ENCODE measurements at places on chromosomes 3 and 15. TPM values are rescaled to one million over a fixed set of nuclear protein-coding genes. Genes with fewer than 3 reads are reported as not detected.
A peak's percentile ranks its signal among the peaks of the same experiment; 100 is the strongest.

DNA sequence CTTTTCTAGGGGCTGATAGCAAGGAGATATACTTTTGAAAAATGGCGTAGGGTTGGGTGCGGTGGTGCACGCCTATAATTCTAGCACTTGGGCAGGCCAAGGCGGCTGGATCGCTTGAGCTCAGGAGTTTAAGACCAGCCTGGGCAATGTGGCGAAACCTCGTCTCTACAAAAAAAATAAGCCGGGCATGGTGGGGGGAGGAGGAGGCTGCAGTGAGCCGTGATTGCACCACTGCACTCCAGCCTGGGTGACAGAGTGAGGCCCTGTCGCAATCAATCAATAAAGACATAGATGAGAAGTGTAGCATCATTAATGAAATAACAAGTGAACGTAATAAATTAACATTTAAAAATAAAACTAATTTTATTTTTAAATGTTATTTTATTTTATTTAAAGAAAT, 134.6 kb downstream of the SLCO3A1 start:
- no peak for DNase-seq

GRCh38 chr15:59950603-59951388, 53.3 kb upstream of the FOXB1 start:
- no peak for DNase-seq

DNA sequence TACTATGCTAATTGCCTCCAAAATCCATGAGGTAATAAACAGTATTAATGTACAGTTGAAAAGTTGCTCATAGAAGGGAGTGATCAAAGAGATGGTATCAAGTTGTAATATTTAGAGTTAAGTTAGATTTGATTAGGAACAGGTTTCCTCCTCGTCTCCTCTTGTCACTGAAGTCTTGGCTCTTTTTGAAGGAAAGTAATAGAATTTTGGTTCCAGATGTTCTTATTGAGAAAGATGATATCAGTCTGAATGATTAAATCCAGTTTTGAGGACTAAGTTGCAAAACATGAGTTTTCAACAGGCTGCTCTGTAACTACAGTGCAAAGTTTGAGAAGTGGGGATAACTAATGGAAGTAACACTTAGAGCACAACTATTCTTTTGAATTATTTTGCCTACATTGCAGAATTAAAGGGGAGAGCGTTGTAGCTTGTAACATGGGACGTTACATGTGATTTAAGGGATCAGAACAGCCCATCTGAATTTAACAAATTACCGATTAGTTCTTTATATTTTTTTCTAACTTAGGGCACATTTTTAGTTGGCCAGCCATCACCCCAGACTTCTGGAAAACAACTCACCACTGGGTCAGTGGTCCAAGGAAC, 48.3 kb downstream of the MAP6D1 start:
- DNase-seq: no peak

GRCh38 chr15:68354268-68354667, 76.7 kb downstream of the FEM1B start:
- DNase-seq: no peak

DNA sequence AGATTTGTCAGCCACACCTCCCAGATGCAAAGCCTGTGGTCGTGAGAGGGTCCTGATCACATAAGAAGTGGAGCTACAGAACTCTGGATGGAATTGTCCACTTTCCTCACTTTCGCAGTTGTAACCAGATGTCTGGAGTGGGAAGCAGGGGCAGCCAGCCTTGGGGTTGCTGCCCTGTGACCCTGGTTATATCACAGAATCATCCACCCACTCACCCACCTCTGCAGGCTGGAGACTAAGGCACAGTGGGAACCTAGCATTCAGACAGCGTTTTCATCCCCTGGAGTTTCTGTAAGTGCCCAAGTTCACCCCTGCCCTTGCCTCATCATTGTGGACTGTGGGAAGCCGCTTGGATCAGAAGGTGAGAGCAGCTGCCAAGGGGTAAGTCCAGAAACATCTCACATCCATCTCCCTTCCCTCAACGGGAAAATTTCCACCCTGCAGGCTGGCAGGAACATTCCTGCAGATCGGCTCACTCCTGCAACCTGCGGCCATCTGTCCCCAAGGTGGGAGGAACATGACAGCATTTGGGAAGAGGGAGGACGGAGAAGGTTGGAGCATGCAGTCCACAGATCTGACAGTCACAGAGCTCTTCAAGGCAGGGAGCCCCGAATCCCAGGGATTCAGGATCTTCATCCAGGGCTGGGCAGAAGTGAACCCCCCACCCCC, 2.9 kb upstream of the IQSEC1 start:
- no peak for DNase-seq

- no peak for DNase-seq
Observed at GRCh38 chr3:162534431-162534830, 1037.8 kb downstream of the OTOL1 start.

- DNase-seq: no peak
Observed at GRCh38 chr3:153171256-153171655, 9.2 kb downstream of the RAP2B start.

GRCh38 chr3:171833789-171834460, 9.2 kb upstream of the TMEM212 start:
- no peak for DNase-seq

GRCh38 chr3:185729337-185730055, 95.3 kb downstream of the IGF2BP2 start:
- no peak for DNase-seq

GRCh38 chr15:70251246-70251990, 153.7 kb upstream of the TLE3 start:
- DNase-seq: no peak

DNA sequence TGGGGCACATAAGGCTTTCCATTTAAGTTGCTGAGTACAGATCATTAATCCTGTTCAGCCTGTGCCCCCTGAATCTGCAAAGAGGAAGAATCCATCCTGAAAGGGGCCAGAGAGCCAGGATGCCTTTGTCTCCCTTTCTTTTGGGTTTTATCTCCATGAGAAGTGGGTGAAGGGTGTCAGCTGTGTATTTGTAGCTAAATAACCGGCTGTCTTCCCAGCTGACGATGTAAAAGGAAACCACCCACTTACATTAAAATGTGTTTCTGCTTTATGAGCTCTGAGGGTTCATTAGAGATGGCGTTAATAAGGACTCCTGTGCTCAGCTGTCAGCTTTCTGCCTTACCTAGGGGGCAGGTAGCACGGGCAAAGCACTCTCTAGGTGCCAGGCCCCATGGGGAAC, 83.4 kb downstream of the SLCO3A1 start:
- DNase-seq: no peak

DNA sequence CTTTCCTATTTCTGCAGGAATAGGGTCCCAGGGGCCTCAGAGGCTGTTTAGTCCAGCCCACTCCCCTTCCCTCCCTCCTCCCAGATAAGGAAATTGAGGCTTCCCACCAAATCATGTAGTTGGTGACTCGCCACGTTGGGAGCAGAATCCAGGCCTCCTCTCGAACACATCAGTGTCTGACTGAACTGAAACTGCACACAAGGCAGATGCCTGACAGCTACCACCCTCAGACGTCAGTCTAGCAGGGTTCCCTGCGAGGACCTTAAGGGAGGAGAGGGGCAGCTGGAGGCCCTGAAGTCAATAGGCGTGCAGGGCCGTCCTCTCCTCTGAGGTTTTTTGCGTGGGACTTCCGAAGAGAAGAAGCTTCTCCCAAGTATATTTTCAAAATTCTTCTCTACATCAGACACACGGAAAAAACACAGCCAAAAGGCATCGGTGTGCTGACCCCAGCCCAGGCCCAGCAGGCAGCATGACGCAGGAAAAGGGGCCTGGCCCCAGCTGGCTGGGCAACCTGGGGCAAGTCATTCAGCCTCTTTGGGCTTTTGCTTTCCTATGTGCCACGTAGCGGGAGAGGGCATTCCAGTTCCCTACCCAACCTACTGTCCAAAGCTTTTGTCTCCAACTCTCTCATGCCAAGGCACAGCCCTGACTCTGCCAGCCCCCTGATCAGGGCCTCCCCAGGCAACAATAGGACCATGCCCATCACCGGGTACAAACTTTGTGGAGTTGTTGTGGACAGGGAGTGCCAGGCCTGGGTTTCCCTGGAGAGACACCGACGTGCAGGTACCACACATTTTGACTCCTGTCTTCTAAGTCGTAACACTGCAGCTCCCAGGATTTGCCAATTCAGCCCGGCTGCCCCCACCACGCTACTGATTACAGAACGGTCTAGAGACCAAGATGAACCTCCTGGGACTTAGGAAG, 283.1 kb downstream of the XXYLT1 start:
- peak; percentile 37 for DNase-seq

DNA sequence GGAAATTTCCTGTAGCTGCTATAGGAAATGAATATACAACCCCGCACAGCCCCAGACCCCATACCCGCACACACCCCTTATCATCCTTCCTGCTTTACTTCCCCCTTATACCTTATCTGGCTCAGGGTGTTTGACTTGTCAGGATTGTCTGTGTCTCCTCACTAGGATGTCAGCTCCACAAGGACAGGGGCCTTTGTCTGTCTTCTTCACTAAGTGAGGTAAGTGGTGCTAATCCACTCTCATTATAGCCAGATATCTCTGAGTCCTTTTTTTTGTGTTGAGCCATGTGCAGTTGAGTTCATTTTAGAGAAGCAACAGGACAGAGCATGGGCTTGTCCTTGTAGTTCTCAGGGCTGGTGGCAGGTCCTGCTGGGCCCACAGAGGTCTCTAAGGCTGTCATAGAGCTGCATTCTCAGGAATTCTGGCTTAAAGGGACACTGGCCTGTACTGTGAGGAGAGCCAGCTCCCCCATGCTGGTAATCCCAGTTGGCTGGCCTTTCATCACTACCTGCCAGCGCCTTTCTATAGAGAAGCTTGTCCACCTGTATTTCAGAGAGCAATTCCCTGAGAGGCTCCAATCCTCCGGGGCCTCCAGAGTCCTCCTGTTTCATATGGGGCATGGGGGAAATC, 9.0 kb downstream of the KY start:
- DNase-seq: no peak

DNA sequence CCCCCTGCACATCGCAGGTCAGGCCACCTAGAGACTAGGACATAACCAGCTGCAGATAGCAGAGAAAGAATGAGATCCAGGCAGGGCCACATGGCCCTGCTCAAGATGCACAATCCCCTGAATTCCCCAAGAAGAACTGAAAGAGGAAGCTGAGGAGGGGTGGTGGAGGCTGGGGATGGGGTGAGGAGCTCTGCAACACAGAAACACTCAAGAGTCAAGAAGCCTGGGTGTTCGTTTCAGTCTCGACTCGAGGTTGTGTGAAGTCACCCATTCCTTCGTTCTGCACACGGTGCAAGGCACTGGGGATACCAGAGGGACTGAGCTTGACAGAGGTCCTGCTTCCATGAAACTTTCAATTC, 62.0 kb downstream of the TLE3 start:
- no peak for DNase-seq

GRCh38 chr3:143824735-143825385, 23.4 kb downstream of the SLC9A9 start:
- no peak for DNase-seq

DNA sequence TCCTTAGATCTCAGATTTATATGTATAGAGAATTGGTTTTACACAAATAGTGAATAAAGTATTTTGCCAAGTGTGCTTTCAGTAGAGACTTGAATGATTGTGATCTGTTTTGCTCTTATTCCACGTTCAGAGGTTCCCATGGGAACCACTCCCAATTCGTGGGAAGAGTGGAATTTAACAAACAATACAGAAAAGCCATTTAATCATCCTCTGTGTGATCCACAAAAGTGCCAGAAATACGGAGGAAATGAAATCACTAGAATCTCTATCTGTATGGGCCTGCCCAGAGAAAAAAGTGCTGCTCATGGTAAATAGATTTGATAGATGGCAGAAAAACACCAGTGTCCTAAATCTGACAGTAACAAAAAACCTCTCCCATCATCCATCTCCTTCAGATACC, 56.0 kb downstream of the CNTN4 start:
- no peak for DNase-seq

GRCh38 chr3:46356276-46356675, 2.4 kb downstream of the CCR2 start:
- DNase-seq: no peak

DNA sequence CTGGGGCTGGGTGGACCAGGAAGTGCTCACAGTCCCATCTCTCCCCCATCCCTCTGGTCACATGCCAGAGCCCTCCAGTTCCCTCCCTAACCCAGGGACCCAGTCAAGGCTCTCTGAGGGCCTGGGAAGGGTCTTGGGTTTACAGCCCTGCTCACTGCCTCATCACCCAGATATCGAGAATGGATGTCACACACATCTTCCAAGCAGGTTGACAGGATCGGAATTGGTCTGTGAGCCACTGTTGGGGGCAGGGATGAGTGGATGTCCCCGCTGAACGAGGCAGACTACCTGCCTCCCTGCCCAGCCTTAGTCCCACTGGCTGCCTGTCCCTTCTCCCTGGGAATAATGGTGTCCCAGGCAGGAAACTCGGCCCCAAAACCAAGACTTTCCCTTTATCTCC, 20.0 kb upstream of the GOLGA6C start:
- peak; percentile 31 for DNase-seq

GRCh38 chr3:42505128-42505848, 2.8 kb downstream of the VIPR1 start:
- peak; percentile 37 for DNase-seq

DNA sequence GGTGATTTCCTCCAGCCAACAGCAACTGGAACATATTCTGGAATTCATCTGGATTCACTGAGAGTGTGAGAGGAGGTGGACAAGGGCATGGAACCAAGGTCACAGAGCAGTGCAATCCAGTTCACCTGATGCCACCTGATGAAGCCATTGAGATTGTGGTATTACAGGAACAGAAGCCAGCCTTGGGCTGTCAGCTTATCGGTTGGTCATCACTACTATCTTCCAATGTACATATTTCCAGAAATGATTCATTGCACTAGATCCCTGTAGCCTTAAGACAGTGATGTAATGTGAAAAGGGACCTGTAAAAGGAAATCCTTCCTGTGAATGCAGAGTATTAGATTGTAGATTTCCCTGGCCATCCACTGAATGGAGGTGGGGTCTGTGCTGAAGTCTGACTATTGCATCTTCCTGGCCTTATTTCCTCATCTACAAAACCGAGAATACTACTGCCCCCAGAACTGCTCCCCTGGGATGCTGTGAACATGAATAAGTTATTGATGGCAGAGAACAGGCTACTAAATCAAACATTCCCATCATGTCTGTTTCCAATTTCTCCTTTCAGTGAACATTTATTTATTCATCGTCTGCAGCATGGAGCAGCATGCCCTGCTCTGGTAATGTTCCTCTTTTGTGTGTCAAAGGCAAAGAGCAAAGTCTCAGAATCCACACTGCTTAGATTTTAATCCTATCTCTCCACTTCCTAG, 47.4 kb upstream of the TPM1 start:
- DNase-seq: no peak

DNA sequence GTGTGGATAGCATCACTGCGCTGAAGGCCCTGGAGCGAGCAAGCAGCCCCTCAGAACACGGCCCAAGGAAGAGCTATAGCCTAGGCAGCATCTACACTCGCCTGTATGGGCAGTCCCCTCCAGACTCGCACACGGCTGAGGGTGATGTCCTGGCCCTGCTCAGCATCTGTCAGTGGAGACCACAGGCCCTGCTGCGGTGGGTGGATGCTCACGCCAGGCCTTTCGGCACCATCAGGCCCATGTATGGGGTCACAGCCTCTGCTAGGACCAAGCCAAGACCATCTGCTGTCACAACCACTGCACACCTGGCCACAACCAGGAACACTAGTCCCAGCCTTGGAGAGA, 20.5 kb downstream of the ATRIP start:
- DNase-seq: no peak

GRCh38 chr3:193722566-193722965, 129.6 kb downstream of the OPA1 start:
- DNase-seq: no peak

ARGFX gene
- total RNA-seq: not detected

ANKUB1 gene
- total RNA-seq: not detected

TCAIM gene
- 16.2 TPM for total RNA-seq

NSUN3 gene
- 15.0 TPM for total RNA-seq

DNAH12 gene
- total RNA-seq: not detected

ZNF501 gene
- total RNA-seq: 1.1 TPM

PML gene
- total RNA-seq: 104 TPM

MAP6D1 gene
- 0.70 TPM for total RNA-seq

CASR gene
- not detected for total RNA-seq
